Stimulated activated CD4-positive, alpha-beta T cell treated with anti-CD3 and anti-CD28 coated beads, Interleukin-4, amount 100 ng/mL, for 48 hours (primary cell): ENCODE measurements at places on chromosomes 7 and 10.

DNA sequence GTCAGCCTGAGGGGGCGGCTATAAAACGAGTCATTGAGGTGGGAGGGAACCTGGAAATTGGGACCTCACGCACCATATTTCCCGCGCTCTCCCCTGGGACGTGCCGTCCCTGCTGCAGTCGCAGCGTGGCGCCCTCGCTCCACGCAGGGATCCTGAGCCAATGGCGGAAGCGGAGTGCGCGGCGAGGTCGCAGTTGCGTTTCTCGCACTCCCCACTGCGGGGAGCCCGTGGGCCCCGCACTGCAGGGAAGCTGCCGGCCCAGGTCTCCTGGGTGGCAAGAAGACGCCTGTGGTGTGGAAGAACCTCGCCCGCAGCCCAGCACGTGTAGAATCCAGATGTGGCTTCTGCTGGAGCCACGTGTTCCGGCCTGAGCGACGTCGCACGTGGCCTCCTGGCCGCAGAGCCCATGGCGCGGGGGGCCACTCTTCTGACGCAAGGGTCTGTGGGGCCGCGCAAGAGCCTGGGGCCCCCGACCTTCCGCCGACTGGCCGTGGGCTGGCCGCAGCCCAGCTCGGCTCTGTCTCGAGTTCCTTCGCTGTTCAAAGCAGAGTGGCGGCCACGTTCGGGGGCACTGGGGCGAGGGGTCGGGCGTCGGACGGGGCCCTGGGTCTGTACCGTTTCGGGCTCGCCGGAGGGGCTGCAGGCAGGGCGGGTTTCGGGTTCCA, 26.4 kb downstream of the HIF1AN start:
- DNase-seq, result peak; percentile 71

GRCh38 chr7:149791-150636, 42.4 kb upstream of the FAM20C start:
- peak; percentile 19 for DNase-seq

GRCh38 chr10:69228151-69228550, 8.0 kb downstream of the HKDC1 start:
- no peak for DNase-seq

DNA sequence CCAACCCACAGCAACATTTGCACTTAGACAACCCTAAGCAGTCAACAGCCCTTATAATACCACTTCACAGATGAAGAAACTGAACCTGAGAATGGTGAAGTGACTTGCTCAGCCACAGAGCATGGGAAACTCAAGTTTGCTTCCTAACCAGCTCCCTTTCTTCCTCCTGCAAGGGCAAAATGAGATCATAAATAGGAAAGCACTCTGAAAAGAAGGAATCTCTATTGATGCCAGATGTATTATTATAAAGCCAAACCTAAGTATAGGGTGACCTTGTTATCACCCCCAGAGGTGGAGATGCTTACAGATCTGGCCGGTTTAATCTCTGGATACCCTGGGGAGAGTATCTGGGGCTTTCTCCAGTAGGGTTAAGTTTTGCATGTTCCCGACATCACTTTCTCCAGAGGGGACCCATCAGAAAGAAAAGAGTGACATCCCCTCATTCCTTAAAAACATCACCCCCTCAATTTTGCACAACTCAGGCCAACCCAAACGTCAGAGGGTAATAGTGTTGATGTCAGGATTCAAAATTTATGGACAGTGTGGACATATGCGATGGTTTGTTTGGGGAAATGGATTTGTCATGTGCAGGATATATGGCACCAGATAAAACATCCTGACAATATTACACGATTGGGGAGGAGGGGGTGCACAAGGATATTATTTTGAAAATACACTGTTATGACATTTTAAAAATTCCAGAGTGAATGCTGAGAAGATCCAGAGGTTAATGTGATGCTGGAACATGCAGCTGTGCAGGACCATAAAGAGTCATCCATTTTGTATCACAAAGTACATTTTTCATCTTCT, 24.0 kb upstream of the XPNPEP1 start:
- no peak for DNase-seq

DNA sequence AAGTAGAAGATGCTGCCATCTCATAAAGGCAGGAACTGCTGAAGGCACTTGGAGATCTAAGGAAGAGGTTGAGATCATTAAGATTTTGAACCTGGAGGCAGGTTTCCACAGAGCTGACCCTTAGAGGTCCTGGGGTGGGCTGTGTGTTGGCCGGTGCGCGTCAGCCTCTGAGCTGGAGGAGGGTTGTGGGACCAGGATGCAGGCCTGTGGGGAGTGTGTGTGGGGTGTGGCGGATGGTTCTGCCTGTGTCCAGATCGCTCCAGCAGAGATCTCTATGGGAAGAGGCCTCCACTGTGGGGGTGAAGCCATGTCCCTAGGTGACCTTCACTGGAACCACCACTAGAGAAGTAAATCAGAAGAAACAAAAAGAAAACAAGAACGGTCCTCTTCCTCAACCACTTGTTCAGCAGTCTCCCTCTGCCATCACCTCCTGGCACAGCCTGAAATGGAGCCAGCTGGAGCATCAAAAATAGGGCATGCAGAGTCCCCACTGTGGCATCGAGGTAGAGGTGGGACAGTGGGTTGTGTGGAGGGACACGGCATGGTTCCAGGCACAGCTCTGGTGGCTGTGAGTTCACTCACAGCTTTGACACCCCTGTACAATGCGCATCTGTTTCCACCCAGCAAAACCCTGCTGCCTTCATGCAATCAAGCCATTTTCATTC, 453.8 kb downstream of the TCERG1L start:
- DNase-seq, result no peak

DNA sequence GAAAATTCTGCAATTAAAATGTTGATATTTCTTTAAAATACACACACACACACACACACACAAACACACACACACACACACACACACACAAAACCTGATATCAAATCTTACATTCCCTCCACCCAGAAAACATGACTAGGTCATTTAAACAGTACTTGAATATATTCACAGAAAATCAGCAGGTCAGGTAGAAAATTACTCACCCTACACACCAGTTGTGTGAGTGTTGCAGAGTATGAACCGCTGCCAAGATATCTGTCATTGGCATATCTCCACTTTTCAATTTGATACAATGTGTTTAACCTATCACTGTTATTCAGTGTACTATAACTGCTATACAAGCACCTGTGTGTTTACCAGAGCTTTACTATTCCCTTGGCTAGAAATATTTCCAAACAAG, 283.6 kb upstream of the LRRTM3 start:
- DNase-seq, result no peak
